ENCODE measurements at places on chromosomes 2 and 18. TPM values are rescaled to one million over a fixed set of nuclear protein-coding genes. Genes with fewer than 3 reads are reported as not detected.

Gene CRYGC
- total RNA-seq: not detected

Gene MC2R
- total RNA-seq: not detected

Gene FBLN7
- 34.5 TPM for total RNA-seq

Gene KDSR
- total RNA-seq: 75.2 TPM

Gene PROKR1
- not detected for total RNA-seq

Gene KCNS3
- total RNA-seq: 0.22 TPM

Gene NT5DC4
- not detected for total RNA-seq

Gene IL1RN
- total RNA-seq: 0.77 TPM

Gene KIF1A
- total RNA-seq: 8.4 TPM
